ENCODE measurements at places on chromosomes 5 and 9. TPM values are rescaled to one million over a fixed set of nuclear protein-coding genes. Genes with fewer than 3 reads are reported as not detected.

PCDHGA12 gene
- 0.81 TPM for polyA plus RNA-seq

PRUNE2 gene
- 68.1 TPM for polyA plus RNA-seq

INSL4 gene
- not detected for polyA plus RNA-seq

CDO1 gene
- 5.7 TPM for polyA plus RNA-seq

BSPRY gene
- polyA plus RNA-seq, result 9.5 TPM

UGT3A1 gene
- polyA plus RNA-seq, result 142 TPM

GLDC gene
- polyA plus RNA-seq, result 13.0 TPM

ZNF608 gene
- polyA plus RNA-seq, result 44.2 TPM

NKD2 gene
- polyA plus RNA-seq, result 15.2 TPM

OR1Q1 gene
- not detected for polyA plus RNA-seq

GRXCR2 gene
- 0.03 TPM for polyA plus RNA-seq

GRCh38 chr5:18553269-18553668 lies 919.0 kb downstream of the TAF11L14 start:
- H3K4me1 ChIP-seq, result no peaks in the 10 kb centered on the region
- H3K36me3 ChIP-seq, result no peaks in the 10 kb centered on the region
- no peak overlapping the region for H3K27ac ChIP-seq

GRCh38 chr5:178284093-178284675 lies 51.6 kb upstream of the PHYKPL start:
- no peak overlapping the region for H3K4me3 ChIP-seq
- peaks cover 7% of the 10 kb centered on the region for H3K27me3 ChIP-seq
- H3K27ac ChIP-seq, result no peak overlapping the region
- H3K4me1 ChIP-seq, result no peaks in the 10 kb centered on the region
- no peak for DNase-seq

DNA sequence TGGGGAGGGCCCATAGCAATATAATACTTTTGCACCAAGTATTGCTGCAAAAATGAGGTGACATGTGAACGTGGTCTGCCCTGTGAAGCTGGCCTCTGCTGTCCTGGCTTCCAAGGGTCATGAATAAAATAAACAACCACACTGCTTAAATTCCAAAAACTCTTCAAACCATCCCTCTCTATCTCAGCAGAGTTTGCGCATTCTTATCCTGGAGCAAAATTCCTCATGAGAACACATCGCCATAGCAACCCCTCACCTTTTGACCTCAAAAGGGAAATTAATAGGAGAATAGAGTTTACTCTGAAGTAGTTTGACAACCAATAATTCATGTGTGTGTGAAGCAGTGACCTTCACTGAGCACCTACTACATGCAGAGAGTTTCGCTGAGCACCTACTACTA lies 342.9 kb downstream of the SPOCK1 start:
- no peak overlapping the region for H3K27ac ChIP-seq
- no peaks in the 10 kb centered on the region for H3K4me1 ChIP-seq
- no peaks in the 10 kb centered on the region for H3K36me3 ChIP-seq
- H3K4me3 ChIP-seq, result no peak overlapping the region

DNA sequence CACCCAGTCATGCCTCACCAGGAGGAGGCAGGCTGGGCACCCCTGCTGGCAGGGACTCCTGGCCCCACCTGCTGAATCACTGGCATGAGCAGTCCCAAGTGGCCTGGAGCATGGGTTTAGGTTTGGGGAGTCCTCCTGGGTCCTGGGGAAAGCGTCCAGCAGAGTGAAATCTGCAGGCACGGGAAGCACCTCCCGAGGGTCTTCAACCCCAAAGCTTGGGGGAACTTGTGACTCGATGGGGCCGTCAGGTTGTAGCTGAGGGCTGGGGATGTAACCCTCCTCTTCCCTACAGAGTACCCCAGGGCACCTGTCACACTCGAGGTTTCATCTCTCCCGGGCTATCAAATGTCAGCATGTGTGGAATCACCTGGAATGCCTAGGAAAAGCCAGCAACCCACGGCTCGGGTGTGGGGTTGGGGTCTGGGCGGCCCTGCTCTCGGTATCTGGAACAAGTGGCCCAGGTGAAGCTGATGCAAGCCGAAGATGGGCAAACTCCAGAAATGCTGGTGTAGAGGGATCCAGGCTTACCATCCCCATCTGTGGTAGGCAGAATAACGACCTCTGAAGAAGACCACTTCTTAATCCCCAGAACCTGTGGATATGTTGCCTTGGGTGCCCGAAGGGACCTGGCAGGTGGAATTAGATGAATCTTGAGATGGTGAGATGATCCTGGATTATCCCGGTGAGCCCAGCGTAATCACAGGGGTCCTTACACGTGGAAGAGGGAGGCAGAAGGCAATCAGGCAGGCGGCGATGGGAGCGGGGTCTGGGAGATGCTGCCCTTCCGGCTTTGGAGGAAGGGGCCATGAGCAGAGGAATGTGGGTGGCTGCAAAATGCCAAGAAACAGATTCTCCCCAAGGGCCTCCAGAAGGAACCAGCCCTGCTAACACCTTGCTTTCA lies 6.1 kb upstream of the RASGEF1C start:
- H3K36me3 ChIP-seq, result no peaks in the 10 kb centered on the region
- no peak for DNase-seq
- H3K27ac ChIP-seq, result no peak overlapping the region
- no peaks in the 10 kb centered on the region for H3K27me3 ChIP-seq
- no peaks in the 10 kb centered on the region for H3K4me1 ChIP-seq
- no peak overlapping the region for H3K4me3 ChIP-seq

DNA sequence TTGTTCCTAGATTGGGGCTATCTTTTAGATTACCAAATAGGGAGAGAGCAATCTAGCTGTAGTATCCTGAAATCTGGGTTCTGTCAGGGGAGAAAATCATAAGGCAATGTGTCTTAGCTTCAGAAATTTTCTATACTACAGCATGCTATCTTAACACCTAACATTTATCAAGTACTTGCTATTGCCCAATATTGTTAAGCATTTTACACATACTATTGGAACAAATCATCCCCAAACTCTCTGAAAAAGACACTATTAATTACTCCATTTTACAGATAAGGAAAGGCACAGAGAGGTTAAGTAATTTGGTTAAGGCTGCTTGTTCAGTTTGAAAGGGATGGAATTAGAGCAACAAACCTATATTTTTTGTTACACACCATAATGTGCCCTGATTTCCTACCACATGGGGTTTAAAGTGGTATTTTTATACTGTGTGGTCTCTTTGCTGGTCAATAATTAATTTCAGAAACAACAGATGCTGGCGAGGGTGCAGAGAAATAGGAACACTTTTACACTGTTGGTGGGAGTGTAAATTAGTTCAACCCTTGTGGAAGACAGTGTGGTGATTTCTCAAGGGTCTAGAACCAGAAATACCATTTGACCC lies 57.2 kb upstream of the RIC1 start:
- no peak for DNase-seq
- H3K4me3 ChIP-seq, result no peak overlapping the region
- H3K36me3 ChIP-seq, result no peaks in the 10 kb centered on the region

- no peak overlapping the region for H3K4me3 ChIP-seq
- no peaks in the 10 kb centered on the region for H3K4me1 ChIP-seq
- no peak for DNase-seq
- H3K36me3 ChIP-seq, result no peaks in the 10 kb centered on the region
Observed at GRCh38 chr9:99162759-99163364, 57.9 kb downstream of the TGFBR1 start.

DNA sequence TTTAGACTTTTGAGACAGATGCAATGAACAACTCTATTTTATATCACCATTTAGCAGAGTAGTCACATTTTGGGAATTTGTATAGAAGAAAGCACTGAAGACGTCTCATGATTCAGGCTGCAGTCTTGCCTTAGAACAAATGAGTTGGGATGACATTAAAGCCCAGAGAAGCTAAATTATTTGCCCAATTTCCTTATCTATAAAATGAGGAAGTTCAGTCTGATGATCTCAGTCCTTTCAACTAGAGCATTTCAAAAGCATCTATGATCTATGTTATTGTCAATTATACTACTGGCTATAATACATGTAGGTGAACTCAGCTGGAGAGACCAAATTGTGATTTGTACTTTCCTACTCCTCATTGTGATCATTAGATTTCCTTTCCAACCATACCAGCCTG lies 154.1 kb downstream of the OSTF1 start:
- no peaks in the 10 kb centered on the region for H3K27me3 ChIP-seq
- no peak overlapping the region for H3K27ac ChIP-seq
- H3K4me3 ChIP-seq, result no peak overlapping the region
- DNase-seq, result no peak

- peaks cover 3% of the 10 kb centered on the region for H3K36me3 ChIP-seq
- no peak for DNase-seq
- H3K4me1 ChIP-seq, result no peaks in the 10 kb centered on the region
Observed at GRCh38 chr5:176897263-176897662, 1.9 kb downstream of the HK3 start.

- H3K27ac ChIP-seq, result no peak overlapping the region
- H3K4me3 ChIP-seq, result no peak overlapping the region
- H3K27me3 ChIP-seq, result peaks cover 40% of the 10 kb centered on the region
- no peaks in the 10 kb centered on the region for H3K36me3 ChIP-seq
- no peaks in the 10 kb centered on the region for H3K4me1 ChIP-seq
Observed at GRCh38 chr9:135301271-135302263, 178.0 kb upstream of the PPP1R26 start.

- H3K4me3 ChIP-seq, result no peak overlapping the region
- no peak for DNase-seq
- peaks cover 6% of the 10 kb centered on the region for H3K4me1 ChIP-seq
- peaks cover 14% of the 10 kb centered on the region for H3K27me3 ChIP-seq
Observed at GRCh38 chr5:172715421-172715780, 55.6 kb downstream of the DUSP1 start.

DNA sequence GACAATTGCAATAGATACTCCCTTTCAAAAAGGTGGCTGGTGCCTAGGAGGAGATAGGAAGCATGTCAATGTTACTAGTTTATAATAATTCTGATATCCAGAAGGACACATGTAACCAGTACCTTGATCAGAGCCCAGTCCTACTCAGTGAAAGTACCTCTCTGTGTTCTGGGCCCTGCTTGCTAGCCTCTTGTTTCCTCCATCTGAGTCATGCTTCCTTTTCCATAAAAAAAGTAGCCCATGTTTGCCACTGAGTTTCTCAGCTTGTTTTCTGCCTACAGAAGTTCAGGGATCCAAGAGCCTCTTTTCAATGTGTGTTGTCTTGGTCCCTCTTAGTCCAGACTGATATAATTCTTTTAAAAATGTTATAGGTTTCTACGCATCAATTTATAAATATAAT lies 149.0 kb downstream of the SSBP2 start:
- H3K4me1 ChIP-seq, result no peaks in the 10 kb centered on the region
- no peak overlapping the region for H3K4me3 ChIP-seq
- H3K36me3 ChIP-seq, result peaks cover 5% of the 10 kb centered on the region
- DNase-seq, result no peak

DNA sequence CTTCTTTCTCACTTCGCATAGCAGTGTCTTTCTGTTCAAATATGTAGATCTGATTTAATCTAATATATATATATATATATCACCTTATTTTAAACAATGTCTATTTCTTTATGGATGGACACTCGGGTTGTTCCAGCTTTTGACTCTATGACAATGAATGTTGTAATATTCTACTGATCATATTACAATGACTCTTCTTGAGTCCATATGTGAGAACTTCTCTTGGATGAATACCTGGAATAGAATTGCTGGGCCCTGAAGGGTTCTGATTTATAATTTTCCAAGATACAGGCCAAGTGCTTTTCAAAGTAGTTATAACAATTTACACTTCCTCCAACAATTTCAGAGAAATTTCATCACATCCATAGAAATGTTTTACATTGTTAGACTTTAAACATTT lies 28.8 kb downstream of the NTRK2 start:
- DNase-seq, result no peak
- H3K27me3 ChIP-seq, result peaks cover 16% of the 10 kb centered on the region
- no peak overlapping the region for H3K4me3 ChIP-seq

DNA sequence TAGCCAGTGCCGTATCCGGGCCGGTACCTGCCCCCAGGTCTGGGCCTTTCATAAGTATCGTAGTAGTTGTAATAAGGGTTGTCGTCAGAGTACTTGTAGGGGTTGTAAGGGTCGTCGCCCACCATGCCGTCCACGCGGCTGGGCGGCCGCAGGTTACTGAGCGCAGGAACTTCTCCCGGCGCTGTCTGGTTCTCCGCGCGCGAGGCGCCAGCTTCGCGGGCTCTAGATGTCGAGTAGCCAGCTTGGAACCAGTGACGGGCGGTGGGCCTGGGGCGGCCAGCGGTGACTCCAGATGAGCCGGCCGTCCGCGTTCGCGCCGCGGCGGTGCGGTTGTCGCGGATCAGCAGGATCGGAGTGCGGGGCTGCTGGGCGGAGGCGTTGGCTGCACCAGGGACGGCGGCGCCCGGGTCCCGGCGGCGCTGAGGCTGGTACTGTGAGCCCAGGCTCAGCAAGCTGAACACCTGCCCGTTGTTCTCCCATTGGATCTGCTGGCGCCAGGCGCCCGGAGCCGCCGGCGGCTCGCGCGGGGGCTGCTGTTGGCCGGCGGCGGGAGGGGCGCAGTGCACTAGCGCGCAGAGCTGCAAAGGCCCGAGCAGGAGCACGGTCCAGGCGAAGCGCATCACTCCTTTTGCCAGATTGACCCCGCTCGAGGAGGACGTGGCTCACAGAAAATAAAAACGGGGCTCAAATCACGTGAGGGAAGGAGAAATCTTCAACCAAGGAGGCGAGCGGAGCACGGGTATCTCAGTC lies 518 bp downstream of the LOX start:
- DNase-seq, result no peak
- H3K27me3 ChIP-seq, result peaks cover 10% of the 10 kb centered on the region
- H3K4me1 ChIP-seq, result peaks cover 9% of the 10 kb centered on the region
- H3K27ac ChIP-seq, result peak overlapping the region; percentile 59
- H3K36me3 ChIP-seq, result peaks cover 2% of the 10 kb centered on the region

- H3K27me3 ChIP-seq, result no peaks in the 10 kb centered on the region
- H3K27ac ChIP-seq, result no peak overlapping the region
- H3K4me1 ChIP-seq, result peaks cover 4% of the 10 kb centered on the region
- H3K4me3 ChIP-seq, result no peak overlapping the region
Observed at GRCh38 chr5:59187857-59188256, 605.0 kb downstream of the RAB3C start.

DNA sequence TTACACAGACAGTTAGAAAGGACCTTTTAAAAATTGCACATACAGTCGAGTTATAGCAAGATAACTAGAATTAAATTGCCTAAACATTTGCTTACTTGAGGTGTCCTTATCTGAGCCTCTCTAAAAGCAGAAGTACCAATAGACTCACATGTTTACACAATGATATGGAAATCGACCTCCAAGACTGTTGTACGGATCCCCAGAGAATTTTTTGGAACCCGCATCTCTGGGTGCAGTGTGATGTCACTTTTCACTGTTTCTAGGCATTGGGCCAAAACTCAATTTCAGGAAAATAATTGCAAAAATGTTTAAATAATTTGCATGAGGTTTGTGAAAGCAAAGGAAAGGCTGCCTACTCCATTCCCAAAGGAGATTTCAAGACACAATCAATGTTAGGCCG lies 63.1 kb upstream of the ATG10 start:
- no peak overlapping the region for H3K27ac ChIP-seq
- no peak overlapping the region for H3K4me3 ChIP-seq
- H3K36me3 ChIP-seq, result no peaks in the 10 kb centered on the region
- DNase-seq, result no peak
- no peaks in the 10 kb centered on the region for H3K4me1 ChIP-seq

DNA sequence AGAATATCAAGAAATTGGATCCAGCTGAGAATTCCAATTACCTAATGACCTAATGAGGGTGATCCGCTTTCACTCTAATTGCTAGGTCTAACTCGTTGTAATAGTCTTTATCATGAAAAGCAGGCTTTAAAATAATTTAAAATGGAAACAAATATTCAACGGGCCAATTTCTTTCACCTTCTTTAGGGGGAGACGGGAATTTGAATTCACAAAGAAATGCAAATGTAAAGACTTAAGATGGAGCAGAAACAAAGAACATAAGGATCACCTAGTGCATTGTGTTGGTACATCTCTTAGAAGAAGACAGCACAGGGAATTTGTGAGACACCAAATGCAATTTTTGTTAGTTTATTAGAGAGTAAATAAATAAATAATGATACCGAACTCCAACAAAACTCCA lies 1.5 kb upstream of the KCNN2 start:
- H3K36me3 ChIP-seq, result no peaks in the 10 kb centered on the region
- DNase-seq, result no peak
